GM13977 (cell line): ENCODE measurements at places on chromosomes 12 and 14.

DNA sequence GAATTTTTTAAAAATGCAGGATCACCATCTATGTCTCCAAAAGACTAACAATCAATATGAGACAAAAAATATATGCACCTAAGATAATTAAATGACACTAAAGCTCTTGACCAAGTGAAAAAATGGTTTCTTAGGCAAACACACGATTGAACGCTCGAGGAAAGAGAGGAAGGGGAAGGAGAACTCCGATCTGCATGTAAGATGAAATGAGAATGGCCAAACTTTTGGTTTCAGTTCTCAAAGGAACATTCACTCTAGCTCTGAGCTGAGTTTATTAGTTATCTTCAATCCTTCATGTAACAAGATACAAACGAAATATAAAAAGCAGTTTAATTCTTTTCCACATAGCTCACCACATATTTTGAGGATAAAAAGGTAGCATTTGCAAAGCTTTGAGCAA, 2.8 kb downstream of the DYRK4 start:
- DNase-seq: peak; percentile 59

GRCh38 chr12:114661245-114661644, 22.7 kb downstream of the TBX3 start:
- no peak for DNase-seq

DNA sequence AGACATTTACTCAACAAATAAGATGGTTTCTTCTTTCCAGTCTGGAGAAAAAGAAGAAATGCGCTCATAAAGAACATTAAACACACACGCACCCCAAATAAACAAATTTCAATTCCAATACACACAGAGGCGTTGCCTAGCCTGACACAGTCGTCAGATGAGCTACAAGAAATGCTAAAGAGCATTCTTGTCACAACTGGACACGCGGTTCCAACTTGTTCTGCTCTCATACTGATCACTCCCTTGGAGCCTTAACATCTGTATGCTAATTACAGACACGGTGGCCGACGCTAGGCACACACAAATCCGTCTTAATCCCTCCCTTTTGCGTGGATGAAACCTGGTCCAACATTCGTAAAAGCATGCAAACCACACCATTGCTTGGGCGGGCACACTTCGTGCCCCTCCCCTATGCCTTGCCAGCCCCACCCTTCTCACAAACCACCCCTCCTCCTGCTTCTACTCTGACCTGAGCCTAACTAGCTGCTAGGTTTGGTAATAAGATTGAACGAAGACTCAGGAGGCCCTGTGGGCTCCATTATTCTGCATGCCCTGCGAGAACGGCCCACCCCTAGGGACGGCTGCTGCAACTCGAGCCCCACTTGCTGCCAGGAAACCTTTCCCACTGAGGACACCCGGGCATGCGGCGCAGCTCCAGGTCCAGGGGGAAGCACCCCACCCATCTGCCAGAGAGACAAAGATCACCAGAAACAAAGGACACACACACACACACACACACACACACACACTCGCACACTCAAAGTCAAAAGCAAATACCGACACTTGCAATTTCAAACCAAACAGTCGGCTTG, 1.2 kb downstream of the KCNK10 start:
- DNase-seq: peak; percentile 38

DNA sequence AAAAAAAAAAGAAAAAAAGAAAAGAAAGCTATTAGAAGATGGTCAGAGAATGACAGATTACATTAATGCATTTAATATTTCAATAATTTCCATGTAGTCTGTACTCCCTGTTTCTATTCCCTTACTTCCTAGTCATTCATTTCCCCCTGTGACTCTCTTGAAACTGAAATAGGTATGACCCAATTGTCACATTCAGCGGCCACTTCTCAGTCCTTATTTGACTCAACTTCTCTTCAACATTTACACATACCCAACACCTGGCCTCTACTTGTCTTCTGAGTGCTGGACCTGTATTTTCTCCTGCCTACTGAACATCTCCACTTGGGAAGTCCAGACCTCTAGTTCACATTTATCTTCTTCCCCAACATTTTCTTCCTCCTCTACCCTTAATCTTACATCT, 7.2 kb downstream of the EEA1 start:
- peak; percentile 49 for DNase-seq

DNA sequence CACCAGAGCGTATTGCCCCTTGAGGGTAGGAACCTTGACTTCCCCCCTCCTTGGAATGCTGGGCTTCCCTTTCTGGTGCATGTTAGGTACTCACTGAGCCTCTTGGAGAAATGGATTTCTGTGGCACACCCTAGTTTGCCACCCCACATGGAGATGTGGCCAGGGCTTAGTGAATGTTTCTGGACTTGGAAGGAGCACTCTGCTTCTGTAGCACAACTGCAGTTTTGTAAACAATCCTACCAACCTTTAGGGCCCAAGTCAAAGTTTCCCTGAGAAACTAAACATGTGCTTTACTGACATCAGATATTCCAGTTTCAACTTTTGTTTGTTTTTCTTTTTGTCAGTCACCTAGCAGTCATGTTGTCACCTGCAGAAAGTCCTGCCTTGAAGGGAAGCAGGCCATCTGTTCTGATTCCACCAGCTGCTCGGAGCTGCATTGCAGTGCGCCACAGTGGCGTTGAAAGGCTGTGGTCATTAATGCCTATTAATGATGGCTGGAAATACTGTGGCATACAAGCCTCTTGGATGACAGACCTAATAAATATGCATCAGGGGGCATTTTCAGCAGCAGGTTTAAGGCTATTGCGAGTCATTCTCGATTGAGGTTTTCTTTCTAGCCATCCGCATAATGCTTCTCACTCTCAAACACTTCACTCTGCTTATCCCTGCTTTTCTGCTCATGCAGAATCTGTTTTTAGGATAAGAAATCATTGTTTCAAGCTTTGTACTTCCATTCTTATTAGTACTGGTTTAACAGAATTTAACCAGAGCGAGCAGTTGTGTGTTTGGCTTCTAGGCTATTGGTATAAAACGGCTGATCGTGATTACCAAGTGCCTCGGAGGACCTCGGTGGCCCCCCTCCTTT, 7.8 kb downstream of the PELI2 start:
- no peak for DNase-seq

DNA sequence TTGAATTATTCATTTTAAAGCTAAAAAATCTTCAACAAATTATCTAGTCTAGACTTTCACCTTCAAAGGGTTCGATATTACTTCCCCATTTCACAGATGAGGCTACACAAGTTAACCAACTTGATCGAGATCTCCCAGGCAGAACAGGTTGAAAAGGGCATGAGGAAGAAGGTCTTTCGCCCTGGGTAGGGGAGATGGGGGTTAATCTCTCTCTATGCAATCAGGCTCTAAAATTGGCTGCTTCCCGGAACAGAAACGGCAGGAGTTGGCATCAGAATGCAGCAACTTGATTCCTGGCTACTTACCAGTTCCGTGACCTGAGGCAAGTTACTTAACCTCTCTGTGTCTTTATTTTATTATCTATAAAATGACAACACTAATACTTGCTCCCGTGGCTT, 2.4 kb upstream of the CISTR start:
- no peak for DNase-seq

- DNase-seq: no peak
Measured at GRCh38 chr12:132089407-132089910, 54.7 kb downstream of the DDX51 start.

DNA sequence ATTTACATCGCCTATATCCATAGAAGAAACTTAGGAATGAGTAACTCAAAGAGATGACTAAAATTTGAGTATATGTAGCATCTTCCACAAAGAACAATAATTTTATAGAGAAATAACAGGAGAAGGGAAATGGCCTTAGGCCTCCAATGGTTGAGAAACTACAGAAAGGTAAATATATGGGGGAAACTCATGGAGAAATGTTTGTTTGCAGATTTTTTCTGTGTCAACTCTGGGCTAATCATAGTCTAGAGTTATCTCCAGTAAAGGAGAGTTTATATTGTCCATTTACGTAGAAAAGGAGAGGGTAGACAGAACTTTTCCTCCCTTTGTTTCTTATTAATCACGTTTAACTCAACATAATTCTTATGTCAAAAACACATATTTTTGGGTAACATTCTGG, 244.2 kb downstream of the GLT1D1 start:
- DNase-seq: no peak

GRCh38 chr12:38399711-38400206, 83.2 kb downstream of the ALG10B start:
- DNase-seq: no peak

DNA sequence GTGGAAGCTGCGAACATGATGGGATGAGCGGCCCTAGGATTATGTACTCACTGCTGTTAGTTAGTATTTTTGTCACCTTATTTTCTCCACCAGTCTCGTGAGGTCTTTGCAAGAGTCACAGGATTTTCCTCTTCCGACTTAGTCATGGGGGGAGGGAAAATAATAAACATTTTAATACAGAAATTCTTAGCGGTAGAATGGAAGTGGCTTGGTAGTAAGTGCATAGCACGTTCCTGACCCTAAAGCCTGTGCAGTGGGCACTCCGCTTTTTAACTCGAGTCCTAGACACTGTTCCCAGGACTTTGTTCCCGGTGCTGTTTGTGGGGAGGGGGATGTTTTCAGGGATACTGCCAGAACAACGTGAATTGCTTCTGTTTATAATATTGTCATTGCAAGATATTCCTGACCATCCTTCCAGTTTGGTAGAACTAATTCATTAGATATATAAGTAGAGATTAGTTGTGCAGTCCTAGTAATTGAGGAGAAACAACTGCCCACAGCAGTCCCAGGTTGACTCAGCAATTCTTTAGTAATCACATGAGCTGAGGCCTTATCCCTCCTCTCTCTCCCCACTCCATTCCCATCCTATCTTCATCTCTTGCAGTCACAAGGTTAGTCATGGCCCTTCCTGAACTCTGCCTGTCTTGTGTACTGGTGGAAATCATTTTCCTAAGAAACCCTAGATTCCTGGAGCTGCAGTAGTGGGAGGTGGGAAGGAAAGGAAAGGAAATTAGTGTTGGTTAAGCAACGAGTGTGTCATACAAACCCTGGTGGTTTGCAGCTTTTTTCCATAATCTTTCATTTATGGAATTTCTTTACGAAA, 799 bp downstream of the SLC38A6 start:
- DNase-seq: peak; percentile 12

- DNase-seq: no peak
Measured at GRCh38 chr14:67133595-67134441, 55.4 kb upstream of the GARIN2 start.

- no peak for DNase-seq
Measured at GRCh38 chr12:22860926-22861325, 236.0 kb downstream of the ETNK1 start.

GRCh38 chr12:47896633-47897032, 8.2 kb downstream of the VDR start:
- no peak for DNase-seq

GRCh38 chr12:4435537-4435936, 10.1 kb downstream of the FGF6 start:
- DNase-seq: no peak

DNA sequence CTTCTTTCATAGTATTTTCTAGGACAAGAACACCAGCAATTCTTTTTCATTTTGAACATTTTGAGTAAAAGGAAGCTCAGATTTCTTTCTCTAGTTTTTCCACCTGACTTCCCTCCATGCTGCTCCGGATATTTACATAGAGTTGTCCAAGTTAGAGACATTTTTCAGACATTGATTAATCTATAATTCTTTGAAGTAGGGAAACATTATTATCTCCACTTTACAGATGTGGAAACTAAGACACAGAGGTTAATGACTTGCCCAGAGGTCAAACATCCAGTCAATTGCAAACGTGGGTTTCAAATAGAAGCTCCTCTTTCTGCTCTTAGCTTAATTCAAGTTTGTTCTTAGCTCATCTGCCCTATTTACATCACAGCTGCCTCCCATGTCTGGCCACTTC, 138.3 kb downstream of the EGLN3 start:
- no peak for DNase-seq

DNA sequence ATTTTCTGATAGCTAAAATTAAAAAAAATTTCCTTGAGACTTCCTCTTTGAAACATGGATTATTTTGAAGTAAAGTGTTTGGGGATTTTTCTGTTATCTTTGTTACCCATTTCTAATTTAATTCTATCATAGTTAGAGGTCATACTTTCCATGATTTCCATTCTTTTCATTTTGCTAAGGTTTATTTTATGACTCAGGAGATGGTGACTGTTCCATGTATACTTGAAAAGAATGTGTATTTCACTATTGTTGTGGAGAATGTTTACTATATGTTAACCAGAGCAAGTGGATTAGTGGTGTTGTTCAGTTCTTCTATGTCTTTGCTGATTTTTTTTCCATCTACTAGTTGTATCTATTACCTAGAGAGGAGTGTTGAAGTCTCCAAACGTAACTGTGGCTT, 250.5 kb upstream of the PELI2 start:
- no peak for DNase-seq

GRCh38 chr14:84492685-84493084, 1037.3 kb upstream of the FLRT2 start:
- DNase-seq: no peak

- no peak for DNase-seq
Measured at GRCh38 chr12:95130096-95130495, 56.7 kb upstream of the NR2C1 start.

- DNase-seq: no peak
Measured at GRCh38 chr12:52179396-52179973, 12.3 kb downstream of the KRT80 start.

- no peak for DNase-seq
Measured at GRCh38 chr14:89811954-89812575, 142.5 kb downstream of the EFCAB11 start.
